ENCODE measurements at places on chromosomes 7 and 10.

- DNase-seq, result no peak
Measured at GRCh38 chr10:36721871-36722270, 403.5 kb upstream of the ANKRD30A start.

DNA sequence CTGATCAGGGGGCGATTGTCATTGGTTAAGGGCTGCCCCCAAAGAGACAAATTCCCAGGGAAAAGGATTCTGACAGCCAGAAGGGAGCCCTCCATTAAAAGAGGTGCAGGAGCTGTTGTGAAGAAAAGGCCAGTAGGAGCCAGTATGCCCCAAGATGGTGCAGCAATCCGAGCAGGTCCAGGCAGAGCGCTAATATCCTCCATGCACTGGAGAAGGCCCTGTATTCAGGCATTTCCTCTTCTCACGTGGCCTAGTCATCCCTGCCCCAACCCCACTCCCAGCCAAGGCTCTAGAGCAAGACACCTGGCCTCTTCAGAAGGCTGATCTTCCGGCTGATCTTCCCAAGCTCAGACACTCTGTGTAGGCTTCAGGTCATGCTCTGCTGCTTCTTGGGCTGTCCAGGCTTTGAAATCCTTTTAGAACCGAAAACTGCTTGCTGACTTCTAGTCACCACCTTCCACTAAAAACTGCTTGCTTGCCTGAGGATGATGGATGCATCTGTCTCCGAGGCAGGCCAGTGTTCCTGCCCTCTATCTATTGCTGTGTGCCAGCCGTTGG lies 77.4 kb downstream of the CYP26A1 start:
- no peak for DNase-seq

- DNase-seq, result no peak
Measured at GRCh38 chr10:101292194-101293006, 61.6 kb upstream of the BTRC start.

- no peak for DNase-seq
Measured at GRCh38 chr7:79930604-79931003, 204.0 kb upstream of the GNAI1 start.

DNA sequence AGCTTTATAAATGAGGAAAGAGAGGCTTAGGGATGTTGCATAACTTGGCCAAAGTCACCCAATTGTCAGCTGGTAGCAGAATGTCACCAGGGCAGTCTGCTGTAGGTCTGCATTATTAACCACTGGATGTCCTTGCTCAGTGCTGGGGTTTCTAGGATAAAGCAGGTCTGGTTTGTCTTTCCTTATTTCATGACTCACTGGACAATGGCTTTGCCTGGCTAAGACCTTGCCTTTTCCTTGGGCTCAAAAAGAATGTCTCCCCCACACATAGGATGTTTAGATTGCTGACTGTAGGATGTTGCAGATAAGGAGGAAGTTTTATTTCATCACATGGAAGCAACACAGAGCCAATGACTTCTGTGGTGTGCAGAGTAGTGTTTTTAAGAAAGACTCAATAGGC lies 29.4 kb downstream of the WDFY4 start:
- no peak for DNase-seq

- no peak for DNase-seq
Measured at GRCh38 chr10:21702633-21703111, 168.6 kb downstream of the MLLT10 start.

- no peak for DNase-seq
Measured at GRCh38 chr10:77245953-77246352, 391.7 kb downstream of the KCNMA1 start.

DNA sequence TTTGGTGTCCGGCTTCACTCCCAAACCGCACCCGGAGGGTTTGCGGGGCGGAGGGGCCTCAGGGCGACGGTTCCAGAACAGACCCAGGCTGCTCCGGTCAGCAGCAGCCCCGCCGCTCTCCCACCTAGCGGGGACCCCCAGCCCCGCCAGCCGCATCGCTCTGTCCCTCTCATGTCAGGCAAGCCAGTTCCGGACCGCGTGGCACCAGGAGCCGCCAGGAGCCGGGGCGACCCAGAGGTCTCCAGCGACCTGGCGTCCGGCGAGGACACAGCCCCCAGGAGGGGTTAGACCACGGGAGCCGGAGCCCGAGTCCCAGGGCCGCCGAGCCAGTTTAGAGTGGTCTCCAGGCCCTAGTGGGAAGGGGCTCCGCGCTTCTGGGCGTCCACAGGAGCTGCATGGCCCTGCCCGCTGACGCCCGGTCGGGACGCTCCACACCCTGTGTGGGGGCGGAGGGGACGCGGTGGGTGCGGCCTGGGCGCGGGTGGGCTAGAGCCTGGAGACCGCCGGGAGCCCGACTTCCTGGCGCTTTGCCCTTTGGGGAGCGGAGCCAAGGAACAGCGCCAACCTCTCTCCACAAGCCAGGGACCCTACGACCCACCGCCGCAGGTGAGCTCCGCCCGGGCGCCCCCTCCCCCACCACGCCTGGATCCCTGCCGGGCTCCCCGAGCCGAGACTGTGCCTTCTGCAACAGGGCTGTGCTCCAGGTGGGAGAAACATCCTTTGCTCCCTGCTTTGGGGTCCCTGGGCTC lies 43.4 kb downstream of the ZNF117 start:
- no peak for DNase-seq

DNA sequence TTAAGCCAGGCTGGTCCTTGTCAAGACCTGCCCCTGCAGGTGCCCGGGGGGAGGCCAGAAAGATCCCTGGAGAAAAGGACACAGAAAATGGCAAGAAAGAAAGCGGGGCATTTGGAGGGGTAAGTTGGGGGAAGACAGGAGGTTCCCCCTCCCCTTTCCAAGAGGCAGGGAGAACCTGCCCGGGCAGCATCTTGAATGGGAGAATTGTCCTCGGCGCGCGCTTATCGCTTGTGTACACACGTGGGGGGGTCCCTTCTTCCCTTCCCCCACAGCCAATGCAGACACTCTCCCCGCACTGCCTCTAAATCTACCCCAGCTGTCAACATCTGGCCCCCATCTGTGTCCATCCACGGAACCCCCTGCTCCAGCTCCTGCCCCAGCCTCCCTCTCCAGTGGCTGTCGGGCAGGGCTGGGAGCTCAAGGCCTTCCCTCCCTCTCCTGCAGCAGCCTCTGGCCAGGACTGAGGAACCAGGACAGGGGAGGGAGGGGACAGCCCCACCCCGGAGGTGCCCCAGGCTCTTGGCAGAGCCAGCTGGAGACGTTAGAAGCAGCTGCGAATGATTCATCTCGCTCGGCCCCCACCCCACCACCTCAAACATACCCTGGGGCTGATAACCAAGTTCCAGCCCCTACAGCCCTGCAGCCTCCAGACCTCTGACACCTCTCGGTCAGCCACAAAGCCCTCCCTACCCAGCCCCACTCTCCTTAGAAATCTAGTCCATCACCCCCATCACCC lies 25.3 kb downstream of the EPHB4 start:
- DNase-seq, result peak; percentile 96

DNA sequence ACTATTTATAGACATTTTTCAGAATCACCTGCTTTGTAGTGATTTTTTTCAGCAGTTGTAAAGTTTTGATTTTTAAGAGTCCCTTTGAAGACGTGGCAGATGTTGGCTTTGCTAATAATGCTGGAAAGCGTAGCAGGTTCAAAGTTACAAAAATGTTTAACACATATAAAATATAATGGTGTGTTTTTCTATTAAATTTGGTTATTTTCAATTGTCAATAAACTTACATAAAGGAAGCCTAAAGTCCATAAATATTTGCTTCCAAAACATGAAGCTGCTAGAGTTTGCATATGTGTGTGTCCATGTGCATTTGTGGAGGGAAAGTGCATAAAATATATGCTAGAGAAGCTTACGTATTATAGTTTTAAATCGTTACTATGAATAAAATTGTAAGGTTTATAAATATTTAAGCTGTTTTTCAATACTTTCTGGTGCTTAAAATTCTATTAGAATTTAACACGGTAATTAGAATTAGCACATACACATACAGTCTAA lies 3.7 kb downstream of the MEOX2 start:
- DNase-seq, result no peak

DNA sequence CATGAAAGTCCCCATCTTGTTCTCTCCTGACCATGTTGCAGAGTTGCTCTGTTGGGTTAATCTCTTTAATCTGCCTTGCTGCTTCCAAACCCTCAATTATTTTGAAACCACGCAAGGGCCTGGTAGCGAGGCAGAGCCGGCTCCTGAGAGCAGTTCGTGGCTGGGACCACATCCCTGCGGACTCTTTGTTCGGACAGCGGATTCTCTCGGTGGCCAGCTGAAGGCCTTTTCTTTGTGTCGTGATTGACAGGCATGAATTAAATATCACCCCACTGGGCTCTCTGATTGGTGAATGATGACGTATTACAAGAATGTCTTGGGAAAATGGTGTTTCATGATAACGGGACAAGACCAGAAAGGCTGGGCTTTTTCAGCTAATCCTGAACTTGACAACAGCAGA lies 66.9 kb upstream of the ARHGAP21 start:
- DNase-seq, result no peak

DNA sequence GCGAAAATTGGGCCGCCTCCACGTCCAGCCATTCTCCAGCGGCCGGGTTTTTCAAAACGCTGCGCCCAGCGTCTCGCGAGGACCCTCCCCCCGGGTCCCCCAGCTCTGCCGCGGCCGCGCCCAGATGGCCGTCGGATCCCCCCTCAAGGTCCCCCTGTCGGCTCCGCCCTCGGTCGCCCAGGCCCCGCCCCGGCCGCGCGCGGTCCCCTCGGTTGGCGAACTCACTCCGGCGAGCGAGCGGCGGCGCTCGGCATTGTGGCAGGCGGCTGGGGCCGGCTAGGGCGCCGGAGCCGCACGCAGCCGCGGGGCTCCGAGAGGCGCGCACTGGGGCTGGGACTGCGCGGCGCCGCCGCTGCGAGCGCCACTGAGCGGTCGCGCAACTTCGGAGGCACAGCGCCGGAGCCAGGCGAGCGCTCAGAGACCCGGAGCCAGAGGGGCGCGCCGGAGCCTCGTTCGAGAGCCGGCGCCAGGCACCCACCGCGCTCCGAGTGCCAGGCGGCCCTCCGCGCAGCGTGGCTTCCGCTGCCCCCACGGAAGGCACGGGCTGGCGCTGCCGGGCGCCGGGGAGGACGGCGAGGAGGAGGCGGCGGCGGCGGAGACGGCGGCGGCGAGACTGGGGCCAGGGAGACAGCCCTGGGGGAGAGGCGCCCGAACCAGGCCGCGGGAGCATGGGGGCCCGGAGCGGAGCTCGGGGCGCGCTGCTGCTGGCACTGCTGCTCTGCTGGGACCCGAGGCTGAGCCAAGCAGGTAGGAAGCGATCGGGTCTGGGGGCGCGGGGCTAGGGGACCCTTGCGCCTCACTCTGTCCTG lies at the start of gene UNC5B:
Gene UNC5B, plus strand, starts transcription at position 253 of the 809 bp plus-strand sequence. Its CDS starts 416 bp downstream, at position 669.
- peak; percentile 92 for DNase-seq

DNA sequence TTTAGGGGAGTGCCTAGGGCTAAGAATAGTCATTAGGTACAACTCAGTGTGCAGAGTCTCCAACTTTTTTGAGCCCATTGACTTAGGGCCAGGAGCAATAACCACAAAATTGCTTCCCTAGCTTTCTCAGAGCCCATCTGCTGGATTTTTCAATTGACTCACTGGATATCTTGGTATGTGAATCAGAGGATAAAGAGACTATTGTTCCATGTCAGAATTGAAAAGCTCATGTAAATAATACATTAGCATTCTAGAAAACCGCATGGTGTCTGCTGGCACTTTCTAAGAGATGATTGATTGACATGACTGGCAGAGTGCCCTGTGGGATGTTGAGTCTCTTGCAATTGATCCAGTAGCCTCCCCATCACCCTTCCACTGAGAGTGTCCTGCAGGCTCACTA lies 246.2 kb downstream of the CCDC7 start:
- peak; percentile 70 for DNase-seq

DNA sequence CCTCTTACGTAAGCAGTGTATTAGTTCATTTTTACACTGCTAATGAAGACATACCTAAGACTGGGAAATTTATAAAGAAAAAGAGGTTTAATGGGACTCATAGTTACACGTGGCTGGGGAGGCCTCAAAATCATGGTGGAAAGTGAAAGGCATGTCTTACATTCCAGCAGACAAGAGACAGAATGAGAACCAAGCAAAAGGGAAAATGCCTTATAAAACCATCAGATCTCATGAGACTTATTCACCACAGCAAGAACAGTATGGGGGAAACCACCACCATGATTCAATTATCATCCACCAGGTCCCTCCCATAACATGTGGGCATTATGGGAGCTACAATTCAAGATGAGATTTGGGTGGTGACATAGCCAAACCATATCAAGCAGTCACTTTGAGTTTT lies 126.3 kb upstream of the CXCL12 start:
- no peak for DNase-seq

DNA sequence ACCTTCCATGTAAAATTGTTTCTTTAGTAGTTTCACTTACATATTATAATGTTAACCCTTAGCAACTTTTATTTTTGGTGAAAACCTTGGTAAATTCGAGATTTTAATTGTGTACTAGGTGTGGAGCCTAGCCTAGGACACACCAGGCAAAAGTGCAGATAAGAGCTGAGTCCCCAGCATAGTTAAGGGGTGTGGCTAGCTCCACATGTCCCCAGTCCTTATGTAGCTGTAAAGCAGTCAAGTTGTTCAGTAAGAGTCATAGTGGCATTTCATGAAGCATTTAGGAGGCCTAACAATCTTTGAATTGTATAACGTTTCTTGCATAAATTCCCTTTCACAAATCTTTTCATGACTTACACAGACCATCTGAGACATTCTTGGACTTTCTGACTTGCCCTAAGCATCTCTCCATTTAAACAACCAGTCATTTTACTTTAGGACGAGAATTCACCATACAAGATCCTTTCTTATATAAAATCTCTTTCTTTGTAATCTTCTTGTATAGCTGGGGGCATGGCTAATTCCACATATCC lies 53.8 kb upstream of the INHBA start:
- DNase-seq, result no peak

- no peak for DNase-seq
Measured at GRCh38 chr7:3691478-3692158, 390.6 kb downstream of the SDK1 start.

- no peak for DNase-seq
Measured at GRCh38 chr7:98222533-98223195, 11.4 kb downstream of the BHLHA15 start.

- peak; percentile 22 for DNase-seq
Measured at GRCh38 chr10:103232772-103233488, 12.8 kb upstream of the RPEL1 start.

GRCh38 chr7:1889556-1890181 lies 219.6 kb downstream of the ELFN1 start:
- DNase-seq, result no peak

DNA sequence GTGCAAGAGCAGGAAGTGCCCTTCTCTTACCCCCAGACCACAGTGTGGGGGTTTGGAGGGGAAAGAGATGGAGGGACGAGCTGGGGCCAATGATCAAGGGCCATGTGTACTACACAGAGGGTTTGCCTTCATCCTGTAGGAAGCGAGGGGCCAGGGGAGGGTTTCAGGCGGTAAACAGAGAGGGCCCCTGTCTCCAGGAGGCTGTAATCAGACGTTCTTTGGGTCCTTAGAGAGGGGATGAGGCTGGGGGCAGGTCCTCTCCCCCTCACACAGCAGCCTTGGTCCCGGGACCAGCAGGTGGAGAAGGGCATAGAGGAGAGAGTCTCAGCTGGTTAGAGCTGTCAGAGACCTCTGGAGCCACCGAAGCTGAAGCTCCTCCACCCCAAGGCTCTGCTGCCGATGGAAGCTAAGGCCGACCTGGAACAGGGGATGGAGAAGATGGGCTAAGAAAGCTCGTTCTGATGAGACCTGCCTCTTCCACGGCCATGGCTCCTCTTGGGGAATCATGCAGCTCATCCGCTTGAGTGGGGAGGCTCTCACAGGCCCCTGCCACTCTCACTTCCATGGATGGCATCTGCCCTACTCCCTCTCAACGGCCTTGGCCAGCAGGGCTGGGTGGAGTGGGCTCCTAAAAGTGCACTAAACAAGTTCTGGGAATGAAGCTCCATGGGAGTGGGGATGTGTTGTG lies 3.5 kb downstream of the LOXL4 start:
- no peak for DNase-seq

Measured in PC-9 (cell line).